Right forelimb (tissue), 1 donor: ENCODE measurements at places on chromosomes 7 and 10.

- no peak for DNase-seq
These were observed 96.8 kb upstream of the AGR3 start for GRCh38 chr7:16978358-16979244.

DNA sequence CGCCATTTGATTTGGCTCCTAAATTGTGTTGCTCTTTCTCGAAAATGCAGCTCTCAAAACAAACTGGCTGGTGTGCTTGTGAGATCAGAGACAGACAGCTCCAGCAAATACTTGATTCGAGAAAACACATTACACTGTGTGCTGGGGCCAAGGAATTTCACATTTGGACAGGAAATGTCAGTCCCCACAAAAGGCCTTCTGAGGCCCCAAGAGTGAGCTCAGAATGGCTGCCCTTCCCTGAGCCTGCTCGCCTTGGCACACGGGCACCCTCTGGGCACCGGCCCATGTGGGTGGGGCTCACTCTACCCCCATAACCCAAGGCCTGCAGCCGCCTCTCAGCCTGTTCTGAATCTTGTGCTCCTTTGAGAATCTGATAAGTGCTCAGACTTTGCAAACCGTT, 13.9 kb upstream of the HSPA12A start:
- DNase-seq, result peak; percentile 66

- no peak for DNase-seq
These were observed 1.4 kb upstream of the PODXL start for GRCh38 chr7:131557652-131558385.

DNA sequence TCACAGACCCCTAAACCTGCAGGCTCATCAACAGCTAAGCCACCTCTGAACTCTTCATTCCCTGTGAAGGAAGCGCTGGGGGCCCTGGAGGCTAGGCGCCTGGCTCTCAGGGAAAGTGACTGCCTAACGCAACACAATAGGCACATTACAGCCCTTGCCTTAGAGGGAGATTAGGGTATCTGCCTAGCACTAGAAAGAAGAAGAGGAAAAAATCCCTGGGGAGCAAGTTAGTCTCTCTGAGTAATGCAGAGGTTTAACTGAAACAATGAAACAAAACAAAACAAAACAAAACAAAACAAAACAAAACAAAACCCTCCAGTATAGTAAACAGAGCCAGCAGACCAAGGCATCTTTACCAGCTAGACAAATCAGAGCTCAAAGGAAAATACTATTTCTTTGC, 2.6 kb downstream of the ZNF777 start:
- DNase-seq, result no peak

- no peak for DNase-seq
These were observed 60.9 kb downstream of the GRB10 start for GRCh38 chr7:50721661-50722259.

- DNase-seq, result no peak
These were observed 600.4 kb downstream of the KCNMA1 start for GRCh38 chr10:77036993-77037734.

- DNase-seq, result no peak
These were observed 85.5 kb downstream of the SEMA3D start for GRCh38 chr7:85101347-85101746.

DNA sequence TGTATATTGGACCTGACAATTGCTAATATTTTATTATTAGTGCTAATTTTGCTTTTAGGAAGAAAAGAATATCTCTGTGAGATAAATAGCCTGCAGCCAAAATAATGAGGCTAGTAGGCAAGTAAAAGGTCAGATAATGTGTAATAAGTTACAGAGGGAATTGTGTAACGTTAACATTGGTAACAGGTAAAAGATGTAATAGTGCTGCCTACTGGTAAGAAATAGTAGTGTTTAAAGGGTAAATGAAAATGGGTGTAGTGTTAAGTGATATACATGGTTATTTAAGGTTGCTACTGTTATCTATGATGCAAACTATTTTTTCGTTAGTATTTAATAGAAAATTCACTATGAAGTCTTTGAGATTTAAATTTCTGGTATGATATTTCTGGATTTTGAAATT, 9.2 kb upstream of the FOXP2 start:
- DNase-seq, result no peak

GRCh38 chr7:832167-832967, at the start of gene SUN1:
SUN1 (plus strand) TSS chr7:832476; CDS start chr7:832525, 49 bp downstream.
- no peak for DNase-seq

GRCh38 chr10:87973635-87974034, 110.2 kb downstream of the PTEN start:
- no peak for DNase-seq

- DNase-seq, result no peak
These were observed 2.4 kb downstream of the ASL start for GRCh38 chr7:66078067-66078466.
